Caudate nucleus (tissue), 63 donors: ENCODE measurements at places on chromosomes 12 and 14.

DNA sequence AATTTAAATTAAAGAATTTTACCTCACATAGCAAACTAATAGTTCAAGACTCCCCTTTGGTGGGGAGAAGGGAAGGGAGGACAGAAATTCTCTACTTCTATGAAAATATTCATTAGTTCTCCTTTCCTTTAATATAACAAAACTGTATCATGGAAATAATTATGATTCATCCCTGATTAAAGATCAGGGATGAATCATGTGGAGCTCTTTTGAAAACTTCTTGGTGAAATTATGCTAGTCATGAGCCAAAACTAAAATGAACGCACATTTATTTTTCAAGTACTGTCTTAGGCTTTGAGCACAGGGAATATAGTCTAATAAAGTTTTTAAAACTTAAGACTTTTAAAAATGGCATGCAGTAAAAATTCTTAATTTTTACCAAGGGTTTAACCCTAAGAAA is 17.1 kb downstream of the TMBIM4 start:
- no peak for DNase-seq

GRCh38 chr14:50242096-50242495 is 10.7 kb upstream of the SOS2 start:
- DNase-seq: no peak

- no peak for DNase-seq
Observed at GRCh38 chr12:111462210-111462769, 56.6 kb downstream of the SH2B3 start.

DNA sequence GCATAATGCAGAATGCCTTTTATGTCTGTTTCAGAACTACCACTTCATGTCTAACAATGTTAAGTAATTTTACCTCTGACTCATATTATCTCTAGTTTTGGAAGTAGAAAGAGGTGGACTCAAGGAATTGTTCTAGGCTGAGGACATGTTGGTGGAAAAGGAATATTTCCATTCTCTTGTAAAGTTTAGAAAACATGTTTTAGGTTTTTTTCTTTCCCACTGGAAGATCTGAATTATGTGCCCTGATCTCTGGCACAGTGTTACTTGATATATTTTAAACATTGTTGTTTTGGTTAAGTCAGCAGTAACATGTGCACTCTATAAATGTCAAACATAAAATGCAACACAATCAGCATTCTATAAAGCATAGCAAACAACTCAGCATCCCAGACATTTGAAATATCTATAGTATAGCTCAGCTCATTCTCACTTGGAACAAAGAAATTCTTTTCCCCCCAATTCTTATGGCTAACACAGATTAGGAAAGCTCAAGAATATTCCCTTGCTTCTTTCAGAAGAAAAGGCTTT is 202.3 kb downstream of the STXBP6 start:
- DNase-seq: no peak

- no peak for DNase-seq
Observed at GRCh38 chr12:63206909-63207308, 55.9 kb upstream of the AVPR1A start.

GRCh38 chr14:27236601-27237000 is 638.8 kb upstream of the NOVA1 start:
- DNase-seq: no peak

DNA sequence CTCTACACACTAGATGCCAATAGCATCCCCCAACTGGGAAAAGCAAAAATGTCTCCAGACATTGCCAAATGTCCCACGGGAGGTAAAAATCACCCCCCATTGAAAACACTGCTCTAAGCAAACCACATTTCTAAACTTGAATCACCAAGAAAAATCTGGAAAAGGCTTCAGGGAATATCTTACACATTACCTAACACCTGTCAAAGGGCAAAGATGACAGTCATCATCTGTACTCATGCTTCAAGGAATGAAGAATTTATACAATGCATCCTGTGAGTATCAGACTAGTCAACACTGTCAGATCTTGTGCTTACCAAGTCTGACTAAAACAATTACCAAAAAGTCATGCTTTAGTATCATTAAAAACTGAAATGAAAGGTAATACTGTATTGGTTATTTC is 161.6 kb upstream of the SOX5 start:
- DNase-seq: no peak

- no peak for DNase-seq
Observed at GRCh38 chr14:55946231-55946630, 172.0 kb upstream of the PELI2 start.

- no peak for DNase-seq
Observed at GRCh38 chr12:56933826-56934625, at the start of gene SDR9C7. TSS of gene SDR9C7 (minus strand) at chr12:56934408. CDS start at chr12:56934261, 147 bp downstream.

DNA sequence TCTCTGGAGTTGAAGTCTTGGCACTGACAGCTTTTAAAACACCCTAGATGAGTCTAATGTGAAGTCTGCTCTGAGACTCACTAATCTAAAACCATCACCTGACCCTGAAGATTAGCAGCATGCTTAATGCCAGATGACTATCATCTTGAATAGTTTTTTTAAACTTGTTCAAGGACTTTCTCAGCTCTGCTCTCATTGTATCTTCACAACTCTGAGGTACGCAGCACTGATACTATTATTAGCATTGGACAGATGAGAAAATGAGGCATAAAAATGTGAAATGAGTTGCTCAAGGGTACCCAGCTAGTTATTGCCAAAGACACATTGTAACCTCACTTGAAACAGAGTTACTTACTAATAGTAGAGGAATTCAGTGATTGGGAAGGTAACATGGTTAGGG is 4.8 kb downstream of the SLC38A1 start:
- no peak for DNase-seq

DNA sequence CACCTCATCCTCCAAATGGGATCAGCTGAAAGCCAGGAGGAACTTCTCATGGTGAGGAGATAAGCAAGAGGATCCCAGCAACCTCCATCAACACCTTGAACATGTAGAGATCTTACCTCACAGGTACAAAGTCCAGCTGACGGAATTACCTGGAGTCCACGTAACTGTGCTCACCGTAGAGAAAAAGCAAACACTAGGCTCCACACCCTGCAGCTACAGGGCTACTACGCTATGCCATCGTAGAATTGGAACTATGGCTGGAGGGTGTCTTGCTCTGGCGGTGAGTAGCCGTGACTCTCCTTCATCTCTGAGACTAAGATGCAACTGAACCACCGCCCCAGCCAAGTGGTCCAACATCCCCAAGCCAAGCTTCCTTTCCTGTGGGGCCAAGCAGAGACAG is 50.5 kb downstream of the CRY1 start:
- no peak for DNase-seq

- DNase-seq: no peak
Observed at GRCh38 chr12:45050751-45051571, at the start of gene DBX2. TSS of gene DBX2 (minus strand) at chr12:45051099. CDS start at chr12:45050927, 172 bp downstream.

- DNase-seq: no peak
Observed at GRCh38 chr12:20415028-20415427, 46.7 kb downstream of the PDE3A start.

GRCh38 chr12:23108957-23109356 is 484.0 kb downstream of the ETNK1 start:
- DNase-seq: no peak

DNA sequence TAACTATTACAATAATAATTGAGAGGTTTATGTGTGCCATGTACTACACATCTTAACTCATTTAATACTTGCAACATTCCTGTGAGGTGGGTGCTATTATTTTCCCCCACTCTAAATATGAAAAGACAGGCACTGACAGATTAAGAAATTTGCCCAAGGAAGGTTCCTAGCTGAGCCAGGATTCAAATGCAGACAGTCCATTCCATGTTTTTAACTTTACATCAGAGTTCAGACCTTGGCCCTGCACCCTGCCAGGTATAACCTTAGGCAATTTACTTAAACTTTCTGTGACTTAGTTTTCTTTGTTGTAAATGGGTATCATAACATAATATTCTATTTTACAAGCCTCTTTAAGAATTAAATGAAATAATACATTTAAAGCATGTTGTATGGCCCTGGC is 26.6 kb downstream of the RDH12 start:
- no peak for DNase-seq
